Esophagus muscularis mucosa (tissue), 4 donors: ENCODE measurements at places on chromosomes 7 and 10.

- H3K4me1 ChIP-seq: no peaks in the 10 kb centered on the region
- H3K27me3 ChIP-seq: no peaks in the 10 kb centered on the region
- H3K36me3 ChIP-seq: no peaks in the 10 kb centered on the region
- H3K4me3 ChIP-seq: no peak overlapping the region
- H3K27ac ChIP-seq: no peak overlapping the region
These were observed 269.8 kb downstream of the ADARB2 start for GRCh38 chr10:1467334-1468076.

DNA sequence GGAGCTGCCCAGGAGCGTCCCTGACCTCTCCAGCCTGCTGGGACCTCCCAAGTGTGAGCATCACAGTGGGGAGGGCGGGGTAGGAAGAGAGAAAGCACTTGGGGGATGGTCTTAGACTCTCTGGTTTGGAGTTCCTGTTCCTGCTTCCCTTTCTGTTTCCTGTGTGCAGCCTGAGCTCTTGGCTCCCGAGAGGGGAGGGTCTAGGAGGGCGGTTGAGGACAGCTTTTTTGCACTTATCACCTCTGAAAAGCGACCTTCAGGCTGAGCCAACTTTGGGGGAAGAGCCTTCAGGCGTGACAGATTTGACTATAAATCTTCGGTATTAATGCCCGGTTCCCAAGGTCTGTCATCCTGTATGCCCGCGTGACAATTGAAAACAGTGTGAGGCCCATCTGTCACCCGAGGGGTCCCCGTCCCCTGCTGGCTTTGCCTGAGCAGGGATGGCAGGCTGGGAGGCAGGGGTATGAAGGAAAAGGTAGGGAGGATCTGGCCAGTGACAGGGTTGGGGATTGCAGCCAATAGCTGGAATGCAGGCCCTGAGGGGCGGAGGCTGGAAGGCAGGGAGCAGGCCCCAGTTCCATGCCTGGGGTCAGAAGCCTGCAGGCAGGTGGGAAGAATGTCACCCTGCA is 78.6 kb downstream of the CDH23 start:
- no peak for DNase-seq
- H3K4me3 ChIP-seq: no peak overlapping the region
- no peaks in the 10 kb centered on the region for H3K27me3 ChIP-seq
- H3K36me3 ChIP-seq: no peaks in the 10 kb centered on the region
- peaks cover 51% of the 10 kb centered on the region for H3K4me1 ChIP-seq

GRCh38 chr10:26177341-26177740 is 39.2 kb upstream of the GAD2 start:
- H3K27me3 ChIP-seq: no peaks in the 10 kb centered on the region
- H3K4me1 ChIP-seq: no peaks in the 10 kb centered on the region
- no peak for DNase-seq
- H3K27ac ChIP-seq: no peak overlapping the region
- no peaks in the 10 kb centered on the region for H3K36me3 ChIP-seq

GRCh38 chr10:45544191-45544590 is 128.4 kb downstream of the ZFAND4 start:
- peaks cover 9% of the 10 kb centered on the region for H3K36me3 ChIP-seq
- no peak for DNase-seq
- no peak overlapping the region for H3K27ac ChIP-seq
- no peaks in the 10 kb centered on the region for H3K4me1 ChIP-seq
- no peaks in the 10 kb centered on the region for H3K27me3 ChIP-seq

- H3K27ac ChIP-seq: no peak overlapping the region
- H3K4me3 ChIP-seq: no peak overlapping the region
- no peak for DNase-seq
- no peaks in the 10 kb centered on the region for H3K4me1 ChIP-seq
These were observed 107.8 kb upstream of the PPP1R3A start for GRCh38 chr7:114026486-114027089.
